Hepatocyte (in vitro differentiated cells): ENCODE measurements at places on chromosomes 4 and X. TPM values are rescaled to one million over a fixed set of nuclear protein-coding genes. Genes with fewer than 3 reads are reported as not detected.

The MBTPS2 gene
- total RNA-seq, result 18.5 and 19.9 TPM in 2 replicates

The GABRA4 gene
- 0.73 and 1.2 TPM in 2 replicates for total RNA-seq

The TGIF2LX gene
- total RNA-seq, result not detected in 2 replicates

The SRPX gene
- 82.4 and 101 TPM in 2 replicates for total RNA-seq

The SPP1 gene
- total RNA-seq, result 175 and 225 TPM in 2 replicates

The ARMCX4 gene
- 5.0 and 8.3 TPM in 2 replicates for total RNA-seq

The RPL34 gene
- total RNA-seq, result 1,213 and 1,669 TPM in 2 replicates

DNA sequence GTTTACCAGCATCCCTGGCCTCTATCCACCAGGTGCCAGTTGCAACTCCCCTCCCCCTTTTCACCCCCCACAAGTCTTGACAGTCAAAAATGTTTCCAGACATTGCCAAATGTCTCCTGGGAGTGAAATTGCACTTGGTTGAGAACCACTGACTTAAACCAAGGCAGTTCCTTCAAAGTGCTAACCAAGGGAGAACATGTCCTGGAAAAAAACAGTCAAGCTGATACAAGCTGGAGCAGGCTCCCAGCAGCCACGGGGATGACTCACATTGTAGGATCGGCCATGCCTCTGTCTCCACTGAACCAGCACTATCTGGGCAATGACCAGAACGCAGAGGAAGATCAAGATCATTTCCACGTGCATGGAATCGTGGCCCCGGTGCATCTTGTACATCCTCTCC, 11.4 kb downstream of the RNF175 start:
- no peak overlapping the region for H3K4me3 ChIP-seq
- H3K27me3 ChIP-seq, result no peaks in the 10 kb centered on the region

DNA sequence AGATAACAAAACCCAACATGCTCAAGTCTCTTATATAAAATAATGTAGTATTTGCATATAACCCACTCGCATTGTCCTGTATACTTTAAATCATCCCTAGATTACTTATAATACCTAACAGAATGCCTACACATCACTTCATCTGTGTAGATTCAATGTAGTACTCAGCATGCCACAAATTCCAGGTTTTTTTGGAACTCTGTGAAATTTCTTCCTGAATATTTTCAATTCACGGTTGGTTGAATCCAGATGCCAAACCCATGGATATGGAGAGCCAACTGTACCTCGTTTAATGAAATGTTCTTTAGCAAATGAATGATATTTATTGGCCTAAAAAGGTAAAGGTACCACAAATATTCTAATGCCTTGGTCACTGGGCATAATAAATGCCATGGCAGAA, 24.8 kb downstream of the CCNI start:
- H3K4me1 ChIP-seq, result no peaks in the 10 kb centered on the region
- no peak for DNase-seq
- no peak overlapping the region for H3K4me3 ChIP-seq
- no peak overlapping the region for H3K27ac ChIP-seq
- no peaks in the 10 kb centered on the region for H3K27me3 ChIP-seq
- peaks cover 5% of the 10 kb centered on the region for H3K36me3 ChIP-seq

- H3K4me1 ChIP-seq, result no peaks in the 10 kb centered on the region
- no peaks in the 10 kb centered on the region for H3K27me3 ChIP-seq
- no peak for DNase-seq
- no peak overlapping the region for H3K4me3 ChIP-seq
Observed at GRCh38 chrX:135436966-135437866, 15.5 kb downstream of the SMIM10L2A start.

DNA sequence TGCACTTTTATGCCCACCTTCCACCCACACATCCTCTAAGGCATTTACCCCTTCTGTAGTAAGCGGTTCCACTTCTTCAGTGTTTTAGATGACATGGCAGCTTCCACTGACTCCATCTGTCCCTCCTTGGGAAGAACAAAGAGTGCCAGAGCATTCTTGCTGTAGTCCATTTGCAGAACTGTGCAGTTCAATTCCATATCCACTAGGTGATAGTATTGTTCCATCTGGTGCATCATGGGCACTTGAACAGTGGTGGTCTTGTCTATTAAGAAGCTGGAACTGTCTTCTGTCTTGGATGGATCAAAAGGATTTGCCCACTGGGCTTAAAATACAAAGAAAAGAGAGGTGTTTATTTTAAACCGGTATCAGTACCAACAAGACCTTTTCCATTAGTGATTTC, 3.5 kb downstream of the SERPINA7 start:
- H3K27ac ChIP-seq, result no peak overlapping the region
- H3K27me3 ChIP-seq, result no peaks in the 10 kb centered on the region
- H3K4me1 ChIP-seq, result no peaks in the 10 kb centered on the region
- H3K36me3 ChIP-seq, result no peaks in the 10 kb centered on the region

- no peak for DNase-seq
- H3K36me3 ChIP-seq, result no peaks in the 10 kb centered on the region
- no peaks in the 10 kb centered on the region for H3K4me1 ChIP-seq
- H3K27ac ChIP-seq, result no peak overlapping the region
Observed at GRCh38 chr4:122948671-122949070, 26.3 kb upstream of the NUDT6 start.

DNA sequence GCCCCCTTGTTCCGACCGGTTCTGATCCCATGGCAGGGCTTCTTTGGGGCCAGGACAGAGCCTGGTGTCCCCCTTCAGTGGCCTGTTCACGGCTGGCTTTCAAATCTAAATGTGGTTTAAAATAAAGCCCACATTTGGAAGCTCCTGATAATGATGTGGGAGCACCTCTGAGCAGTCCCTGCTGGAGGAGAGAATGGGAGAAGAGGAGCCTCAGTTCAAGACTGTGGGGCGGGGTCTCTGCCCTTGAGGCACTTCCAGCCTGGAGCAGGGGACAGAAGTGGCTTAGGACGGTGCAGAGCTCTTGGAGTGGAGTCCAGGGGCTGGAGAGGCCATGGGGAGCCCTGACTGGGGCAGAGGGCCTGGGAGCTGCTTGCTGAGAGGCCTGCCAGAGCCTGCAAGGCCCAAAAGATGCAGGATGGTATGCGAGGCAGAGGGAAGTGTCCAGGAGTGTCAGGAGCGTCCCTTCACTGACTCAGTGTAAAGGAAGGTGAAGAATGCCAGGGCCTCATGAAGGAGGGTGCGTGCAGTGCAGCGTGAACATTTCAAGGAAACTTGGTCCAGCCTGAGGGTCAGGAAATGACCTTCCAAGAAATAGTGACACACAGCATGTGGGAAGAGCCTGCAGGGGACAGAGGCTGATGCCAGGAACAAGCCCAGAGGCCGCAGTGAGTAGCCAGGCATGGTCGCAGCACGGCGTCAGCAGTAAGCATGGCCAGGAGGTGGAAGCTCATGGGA, 21.1 kb upstream of the TADA2B start:
- H3K27ac ChIP-seq, result peak overlapping the region; percentile 75
- H3K4me1 ChIP-seq, result peaks cover 8% of the 10 kb centered on the region
- peak; percentile 42 for DNase-seq
- H3K27me3 ChIP-seq, result no peaks in the 10 kb centered on the region
- H3K36me3 ChIP-seq, result no peaks in the 10 kb centered on the region

- no peak overlapping the region for H3K4me3 ChIP-seq
- no peaks in the 10 kb centered on the region for H3K27me3 ChIP-seq
- no peaks in the 10 kb centered on the region for H3K4me1 ChIP-seq
- DNase-seq, result no peak
Observed at GRCh38 chrX:52346174-52347165, 22.4 kb upstream of the XAGE2 start.

DNA sequence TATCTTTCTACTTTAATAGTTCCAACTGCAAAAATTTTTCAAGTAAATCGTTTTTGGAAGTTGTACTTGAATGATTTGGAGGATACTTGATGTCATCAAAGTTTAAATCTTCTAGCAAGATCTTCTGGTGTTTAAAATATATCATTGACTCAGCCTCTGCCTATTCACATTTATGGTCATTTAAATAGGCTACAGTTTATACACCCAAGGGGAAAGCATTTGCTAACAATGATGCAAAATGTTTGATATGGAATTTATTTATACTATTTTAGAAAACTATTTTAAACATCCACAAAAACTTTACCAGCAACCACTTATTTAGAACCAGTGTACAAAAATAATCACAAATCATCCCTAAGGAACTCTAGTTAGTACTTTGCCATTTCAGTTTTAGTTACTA, 123.3 kb upstream of the STIM2 start:
- H3K4me3 ChIP-seq, result no peak overlapping the region
- H3K4me1 ChIP-seq, result no peaks in the 10 kb centered on the region
- H3K27me3 ChIP-seq, result no peaks in the 10 kb centered on the region
- H3K36me3 ChIP-seq, result no peaks in the 10 kb centered on the region
- DNase-seq, result no peak

DNA sequence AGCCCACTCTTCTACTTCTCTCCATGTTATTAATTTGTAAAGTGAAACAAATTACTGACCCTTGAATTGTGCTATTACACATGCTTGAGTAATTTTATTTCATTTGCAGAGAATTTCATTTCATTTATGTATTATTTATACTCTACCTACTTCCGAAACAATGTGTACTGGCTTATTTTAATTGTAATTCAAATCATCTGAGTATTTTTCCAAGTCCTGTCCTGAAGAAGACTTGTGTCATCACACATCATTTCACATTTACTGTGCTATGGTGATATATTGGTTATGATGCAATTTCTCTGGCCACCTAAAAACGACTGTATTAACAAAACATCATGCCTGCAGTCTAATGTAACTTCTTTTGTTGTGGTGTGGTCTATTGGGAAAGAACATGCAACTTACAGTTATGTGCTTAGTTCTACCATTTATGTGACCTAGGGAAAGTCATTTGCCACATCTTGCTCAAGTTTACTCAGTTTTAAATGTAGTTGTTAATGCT, 384.5 kb downstream of the RPA4 start:
- H3K4me3 ChIP-seq, result no peak overlapping the region
- no peak for DNase-seq
- H3K4me1 ChIP-seq, result peaks cover 9% of the 10 kb centered on the region
- H3K27ac ChIP-seq, result no peak overlapping the region

- H3K27ac ChIP-seq, result no peak overlapping the region
- no peaks in the 10 kb centered on the region for H3K4me1 ChIP-seq
- no peaks in the 10 kb centered on the region for H3K36me3 ChIP-seq
Observed at GRCh38 chr4:93461541-93461940, 367.0 kb upstream of the ATOH1 start.

DNA sequence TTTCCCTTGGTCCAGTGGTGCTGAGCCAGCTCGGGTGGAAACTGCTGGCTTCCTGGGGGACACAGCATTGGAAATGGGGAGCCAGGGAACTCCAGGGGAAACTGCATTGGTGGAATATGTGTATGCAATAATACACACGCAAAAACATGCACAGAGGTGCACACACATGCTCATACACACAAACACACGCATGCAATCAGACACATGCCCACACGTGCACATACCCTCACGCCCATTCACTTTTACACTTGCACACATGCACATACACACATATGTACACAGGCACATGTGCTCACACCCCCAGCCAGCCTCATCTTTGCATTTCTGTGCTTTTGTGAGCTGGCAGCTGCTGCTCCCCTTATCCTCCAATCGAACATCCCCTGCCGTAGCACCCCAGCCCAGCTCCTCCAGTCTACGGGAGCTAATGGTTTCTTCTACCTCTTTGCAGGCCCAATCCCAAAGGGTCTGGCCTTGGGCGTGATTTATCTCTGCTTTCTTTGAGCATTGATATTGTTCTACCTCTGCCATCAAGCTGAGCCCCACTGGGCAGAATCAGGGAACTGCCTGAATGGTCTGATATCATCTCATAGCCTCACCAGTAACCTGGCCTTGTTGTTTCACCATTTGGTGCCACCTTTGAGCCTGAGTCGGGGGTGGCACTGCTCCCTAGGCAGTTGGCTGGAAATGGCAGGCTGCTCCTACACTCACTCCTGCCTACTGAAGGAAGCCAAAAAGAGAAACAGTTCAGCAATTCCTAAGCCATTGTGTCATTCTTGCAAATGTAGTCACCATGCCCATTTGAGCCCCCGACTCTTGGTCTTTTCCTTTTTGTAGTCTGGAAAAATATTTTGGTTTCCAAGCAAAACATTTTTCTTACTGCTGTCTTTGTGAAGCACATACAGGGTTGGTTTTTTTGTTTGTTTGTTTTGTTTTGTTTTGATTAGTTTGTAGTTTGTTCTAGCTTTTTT, 104.4 kb upstream of the MAMLD1 start:
- no peak for DNase-seq
- H3K36me3 ChIP-seq, result no peaks in the 10 kb centered on the region
- no peak overlapping the region for H3K4me3 ChIP-seq

DNA sequence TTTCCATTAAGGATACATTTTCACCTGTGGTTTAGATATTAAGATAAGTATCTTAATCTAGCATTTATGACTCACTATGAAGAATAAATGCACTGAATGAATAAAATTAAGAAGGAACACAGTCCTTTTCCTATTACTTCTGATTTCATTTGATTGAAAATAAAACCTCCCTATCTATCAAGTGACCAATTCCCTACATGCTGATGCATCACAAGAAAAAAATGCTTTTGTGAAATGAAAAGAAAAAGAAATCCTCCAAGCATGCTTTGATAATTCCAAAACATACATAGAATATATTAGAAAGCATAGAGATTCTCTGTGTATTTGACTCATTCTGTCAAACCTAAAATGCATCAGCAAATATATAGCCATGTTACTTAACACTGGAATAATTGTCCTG, 37.1 kb downstream of the PCDH10 start:
- no peak overlapping the region for H3K4me3 ChIP-seq
- H3K4me1 ChIP-seq, result no peaks in the 10 kb centered on the region

DNA sequence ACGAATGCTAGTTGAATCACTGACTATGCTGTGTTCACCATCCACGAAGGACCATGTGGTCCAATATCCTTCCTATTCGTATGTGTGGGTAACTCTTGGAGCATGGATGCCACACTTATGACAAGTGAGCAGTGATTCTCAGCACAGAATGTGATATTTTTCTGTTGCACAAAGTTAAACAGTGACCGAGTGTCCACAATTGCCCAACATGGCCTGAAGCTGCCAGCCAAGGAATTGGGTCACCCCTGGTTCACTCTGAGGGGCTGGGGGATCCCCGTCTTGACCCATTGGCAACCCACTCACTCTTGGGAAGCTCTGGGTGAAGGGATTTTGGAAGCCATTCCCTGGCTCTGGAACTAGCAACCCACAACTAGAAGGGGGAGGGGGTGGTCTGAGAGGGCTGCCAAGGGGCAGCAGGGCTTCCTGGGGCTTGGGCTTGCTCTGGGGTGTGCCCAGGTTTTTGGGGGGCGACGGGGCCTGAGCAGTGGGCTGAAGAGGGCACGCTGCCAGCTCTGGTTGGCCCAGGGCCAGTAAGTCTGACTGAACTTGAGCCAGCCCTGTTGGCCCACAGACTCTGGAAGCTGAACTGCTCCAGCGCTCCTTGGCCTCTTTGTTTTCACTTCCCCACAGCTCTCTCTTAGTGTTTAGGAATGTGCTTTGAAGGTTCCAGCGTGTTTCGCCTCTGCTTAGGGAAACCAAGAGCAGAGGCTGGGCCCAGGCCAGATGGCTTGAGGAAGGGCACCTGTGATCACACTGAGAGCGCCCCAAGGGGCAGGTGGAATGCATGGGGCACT, 43.1 kb upstream of the BCOR start:
- H3K27me3 ChIP-seq, result peaks cover 23% of the 10 kb centered on the region
- H3K4me1 ChIP-seq, result peaks cover 22% of the 10 kb centered on the region
- H3K36me3 ChIP-seq, result no peaks in the 10 kb centered on the region
- DNase-seq, result no peak

DNA sequence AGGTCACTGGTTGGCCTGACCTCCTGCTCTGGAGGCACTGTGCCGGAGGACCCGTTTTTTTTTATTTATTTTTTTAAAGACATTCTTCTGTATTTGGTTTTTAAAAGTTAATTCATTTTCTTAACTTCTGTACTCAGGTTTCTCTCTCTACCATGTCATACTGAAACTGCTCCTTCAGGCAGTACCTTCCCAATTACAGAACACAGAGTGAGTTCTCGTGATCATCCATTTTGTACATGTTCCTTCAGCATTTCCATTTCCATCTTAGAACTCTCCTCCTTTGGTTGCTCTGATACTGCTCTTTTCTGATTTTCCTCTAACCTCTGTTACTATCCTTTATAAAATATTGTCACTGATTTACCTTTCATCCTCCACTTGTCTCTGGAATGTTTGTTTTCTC, 17.9 kb downstream of the UBE2K start:
- no peak overlapping the region for H3K4me3 ChIP-seq
- no peaks in the 10 kb centered on the region for H3K36me3 ChIP-seq
- no peak overlapping the region for H3K27ac ChIP-seq
